ENCODE measurements at places on chromosomes 3 and 15. TPM values are rescaled to one million over a fixed set of nuclear protein-coding genes. Genes with fewer than 3 reads are reported as not detected.

Gene DHFR2
- total RNA-seq: 5.2 TPM

GRCh38 chr15:70361891-70362290 is 264.2 kb upstream of the TLE3 start:
- no peak for DNase-seq

- no peak for DNase-seq
Measured at GRCh38 chr15:73518876-73519733, 76.1 kb downstream of the REC114 start.

Gene UROC1
- total RNA-seq: not detected

Gene RHOV
- total RNA-seq: 0.49 TPM
